ENCODE measurements at places on chromosomes 6 and 20. TPM values are rescaled to one million over a fixed set of nuclear protein-coding genes. Genes with fewer than 3 reads are reported as not detected.

DNA sequence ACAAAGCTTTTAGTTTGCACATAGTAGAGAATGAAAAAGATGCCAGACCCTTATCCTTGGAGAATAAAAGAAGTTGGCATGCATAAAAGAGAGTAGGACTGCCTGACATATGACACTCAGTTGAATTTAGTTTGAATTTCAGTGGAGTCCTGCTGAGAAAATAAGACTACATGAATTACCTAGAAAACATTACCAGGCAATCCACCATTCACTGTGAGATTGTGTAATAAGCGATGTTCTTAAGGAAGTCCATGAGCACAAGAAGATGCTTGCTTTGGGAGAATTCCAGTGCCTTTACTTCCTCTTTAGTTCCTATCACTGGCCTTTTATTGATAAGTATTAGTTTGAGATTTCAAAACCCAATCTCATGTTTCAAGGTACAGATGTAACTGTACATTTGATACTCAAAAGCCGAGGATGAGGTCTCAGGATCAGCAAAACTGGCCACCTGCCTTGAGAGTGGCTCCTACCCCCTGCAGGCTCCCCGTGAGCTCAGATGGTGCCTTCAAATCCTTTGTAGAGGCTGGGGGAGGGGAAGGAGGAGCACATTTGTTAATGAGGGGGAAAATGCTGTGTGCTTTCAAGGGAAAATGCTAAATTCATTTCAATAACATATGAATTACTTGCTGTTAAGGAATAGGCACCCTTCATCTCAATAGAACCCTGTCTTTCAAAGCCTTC, 11.2 kb upstream of the UNC93A start:
- no peak for DNase-seq

DNA sequence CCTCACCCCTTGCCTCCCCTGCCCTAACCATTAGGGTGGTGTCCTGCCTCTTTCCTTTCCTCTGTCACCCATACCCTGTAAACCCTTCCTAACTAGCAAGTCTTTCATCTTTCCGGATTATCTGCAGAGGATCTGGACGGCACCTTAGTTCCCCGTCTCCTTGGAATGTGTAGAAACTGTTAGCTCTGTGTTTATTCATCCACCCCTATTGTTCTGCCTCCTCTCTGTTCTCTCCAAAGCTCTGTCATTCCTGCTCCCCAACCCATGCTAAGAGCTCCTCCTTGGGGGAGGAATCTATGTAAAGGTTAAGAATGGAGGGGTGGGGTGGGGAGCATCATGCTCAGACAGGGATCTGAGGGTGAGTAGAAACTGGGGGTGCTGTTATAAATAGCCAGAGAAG, 39.4 kb upstream of the KCNK5 start:
- DNase-seq: no peak

STMN3 gene
- total RNA-seq: 20.2 TPM

ISM1 gene
- total RNA-seq: 3.3 TPM

FERMT1 gene
- total RNA-seq: 0.28 TPM

PGBD1 gene
- 5.4 TPM for total RNA-seq

DNA sequence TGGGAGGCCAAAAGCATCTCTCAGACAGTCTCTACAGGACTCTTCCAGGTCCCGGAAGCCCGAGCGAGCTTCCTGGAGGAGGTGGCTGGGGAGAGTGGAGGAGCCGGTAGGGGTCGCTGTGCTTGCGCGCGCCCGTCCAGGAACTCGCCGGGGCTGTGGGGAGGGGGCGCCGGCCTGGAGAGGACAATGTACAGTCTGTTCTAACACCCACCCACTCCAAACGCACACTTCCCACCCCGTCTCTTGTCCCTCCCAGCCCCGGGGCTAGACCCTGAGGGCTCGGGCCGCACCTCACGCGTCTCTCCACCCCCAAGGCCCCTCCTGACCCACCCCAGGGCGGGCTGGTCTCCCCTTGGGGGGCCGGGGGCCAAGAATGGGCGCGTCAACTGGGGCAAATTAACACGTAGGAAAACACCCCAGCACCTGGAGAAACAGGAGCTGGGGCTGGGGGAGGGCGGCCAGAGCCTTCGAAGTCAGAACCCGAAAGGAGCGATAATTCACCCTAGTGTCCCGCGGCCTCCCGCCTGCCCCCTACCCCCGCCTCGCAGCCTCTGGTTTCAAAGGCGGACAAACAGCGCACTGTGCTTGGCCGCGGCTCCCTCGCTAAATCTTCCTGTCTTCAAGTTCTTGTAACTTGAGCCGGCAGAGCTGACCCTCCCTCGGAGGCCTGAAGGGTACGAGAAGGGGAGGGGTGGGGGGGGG, 103.2 kb upstream of the FOXP4 start:
- DNase-seq: peak; percentile 90

FAM217A gene
- total RNA-seq: not detected

DNA sequence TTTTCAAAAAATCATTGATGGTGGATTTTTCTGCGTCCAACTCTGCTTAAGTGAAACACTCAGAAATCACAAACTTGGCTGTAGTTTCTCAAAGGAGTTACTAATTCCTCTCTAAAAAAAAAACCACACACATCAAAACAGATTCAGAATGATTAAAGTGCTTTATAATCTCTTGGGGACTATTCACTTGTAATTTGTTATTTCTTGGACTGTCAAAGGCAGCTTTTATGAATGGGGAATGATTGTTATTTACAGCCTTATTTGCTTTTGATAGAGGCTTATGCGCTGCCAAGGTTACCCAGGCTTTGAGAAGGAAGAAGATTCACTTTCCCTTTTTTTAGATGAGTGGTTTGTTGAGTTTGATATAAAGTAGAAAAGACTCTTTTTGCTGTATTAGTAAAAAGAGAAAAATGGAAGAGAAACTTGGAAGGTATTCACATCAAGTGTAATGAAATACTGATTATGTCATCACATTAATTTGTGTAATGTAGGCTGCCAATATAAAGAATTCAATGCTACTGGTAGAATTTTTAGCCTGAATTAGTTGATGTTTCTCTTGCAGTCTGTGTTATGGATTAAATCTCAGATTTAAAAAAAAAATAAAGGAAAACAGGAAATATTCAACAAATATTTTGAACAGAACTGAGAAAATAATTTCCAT, 381.0 kb upstream of the SASH1 start:
- DNase-seq: no peak

DNA sequence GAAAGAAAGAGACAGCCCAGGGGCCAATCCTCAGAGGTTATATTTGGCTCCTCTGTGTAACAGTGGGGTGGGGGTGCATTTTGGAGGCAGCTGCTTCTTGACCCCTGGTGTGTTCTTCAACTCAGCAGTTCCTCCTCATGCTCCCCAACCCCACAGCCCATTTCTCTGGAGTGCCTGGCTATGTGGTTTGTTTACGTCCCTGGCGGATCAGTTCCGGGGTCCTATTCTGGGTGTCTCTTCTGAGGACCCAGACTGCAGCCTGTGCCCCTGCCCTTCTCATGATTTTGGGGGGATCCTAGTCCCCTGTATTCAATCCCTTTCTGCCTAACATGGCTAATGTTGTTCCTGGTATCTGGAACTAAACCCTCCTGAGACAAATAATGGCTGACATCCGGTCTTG, 70.5 kb upstream of the SULF2 start:
- no peak for DNase-seq

TNNC2 gene
- not detected for total RNA-seq

GRCh38 chr6:103784117-103784516, 1075.6 kb downstream of the HACE1 start:
- no peak for DNase-seq

MMP24 gene
- 1.1 TPM for total RNA-seq

GRCh38 chr6:56490993-56491392, 151.7 kb downstream of the DST start:
- DNase-seq: no peak

GRCh38 chr20:20363434-20363798, 4.5 kb upstream of the INSM1 start:
- no peak for DNase-seq

C2 gene
- 15.7 TPM for total RNA-seq

SALL4 gene
- total RNA-seq: not detected

- DNase-seq: no peak
Observed at GRCh38 chr20:35866418-35867202, 87.7 kb downstream of the SCAND1 start.

DNA sequence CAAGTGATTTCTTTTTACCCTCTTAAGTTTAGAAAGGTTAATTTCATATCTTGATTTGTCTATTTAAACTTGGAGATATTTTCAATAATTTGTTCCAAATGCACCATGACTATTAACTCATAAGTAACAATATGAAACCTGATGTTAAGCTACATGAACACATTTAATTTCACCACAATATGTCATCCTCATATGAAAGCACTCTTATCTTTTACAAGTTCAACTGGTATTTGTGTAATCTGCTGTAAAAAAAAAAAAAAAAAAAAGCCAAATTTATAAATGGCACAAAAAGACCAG, 110.4 kb downstream of the HFE start:
- no peak for DNase-seq

C20orf202 gene
- not detected for total RNA-seq

- DNase-seq: no peak
Observed at GRCh38 chr20:50725724-50726005, 5.7 kb upstream of the PARD6B start.

GRCh38 chr6:150981095-150981494, 115.6 kb downstream of the MTHFD1L start:
- no peak for DNase-seq

GUCA1A gene
- not detected for total RNA-seq

- no peak for DNase-seq
Observed at GRCh38 chr6:101453221-101453620, 59.7 kb downstream of the GRIK2 start.

- no peak for DNase-seq
Observed at GRCh38 chr20:1389703-1390580, 2.9 kb downstream of the FKBP1A start.

FOXA2 gene
- total RNA-seq: not detected

RAMACL gene
- 1.4 TPM for total RNA-seq

- no peak for DNase-seq
Observed at GRCh38 chr6:5626727-5627426, 365.6 kb downstream of the FARS2 start.

DLK2 gene
- total RNA-seq: not detected

- no peak for DNase-seq
Observed at GRCh38 chr6:14721103-14721758, 524.6 kb upstream of the JARID2 start.

GRCh38 chr6:13946506-13946905, 21.8 kb downstream of the RNF182 start:
- DNase-seq: no peak

DNA sequence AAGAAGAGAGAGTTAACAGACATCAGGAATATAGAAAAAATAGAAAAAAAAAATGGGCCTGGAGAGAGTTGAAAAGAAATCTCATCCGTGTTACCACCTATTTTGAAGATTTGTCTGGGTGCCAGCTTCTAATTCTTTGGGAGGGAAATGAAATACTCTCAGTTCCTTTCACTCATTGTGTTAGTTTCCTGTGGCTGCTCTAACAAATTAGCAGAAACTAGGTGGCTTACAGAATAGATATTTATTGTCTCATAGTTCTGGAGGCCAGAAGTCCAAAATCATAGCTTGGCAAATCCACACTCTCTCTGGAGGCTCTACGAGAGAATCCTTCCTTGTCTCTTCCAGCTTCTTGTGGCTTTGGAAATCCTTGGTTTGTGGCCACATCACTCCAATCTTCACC, 225.1 kb upstream of the BTBD3 start:
- no peak for DNase-seq

CDC5L gene
- total RNA-seq: 18.0 TPM

DNA sequence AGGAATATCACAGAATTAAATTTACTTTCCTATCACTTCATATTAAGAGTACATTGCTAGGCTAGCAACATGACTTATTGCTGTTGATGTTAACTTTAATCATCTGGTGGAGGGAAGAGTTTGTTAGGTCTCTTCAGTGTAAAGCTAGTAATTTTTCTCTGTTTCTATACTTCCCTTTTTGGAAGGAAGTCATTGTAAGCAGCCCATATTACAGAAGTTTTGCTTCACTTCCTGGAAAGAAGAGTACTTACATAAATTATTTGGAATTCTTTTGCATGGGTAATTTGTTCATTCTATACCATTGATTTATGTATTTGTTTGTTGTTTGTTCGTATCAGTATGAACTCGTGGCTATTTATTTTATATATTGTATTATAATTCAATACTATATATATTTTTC, 405.2 kb downstream of the RFPL4B start:
- DNase-seq: no peak

- DNase-seq: no peak
Observed at GRCh38 chr6:132780770-132781371, 17.6 kb downstream of the SLC18B1 start.

GRCh38 chr20:20894753-20895152, 182.3 kb upstream of the RALGAPA2 start:
- no peak for DNase-seq

DNA sequence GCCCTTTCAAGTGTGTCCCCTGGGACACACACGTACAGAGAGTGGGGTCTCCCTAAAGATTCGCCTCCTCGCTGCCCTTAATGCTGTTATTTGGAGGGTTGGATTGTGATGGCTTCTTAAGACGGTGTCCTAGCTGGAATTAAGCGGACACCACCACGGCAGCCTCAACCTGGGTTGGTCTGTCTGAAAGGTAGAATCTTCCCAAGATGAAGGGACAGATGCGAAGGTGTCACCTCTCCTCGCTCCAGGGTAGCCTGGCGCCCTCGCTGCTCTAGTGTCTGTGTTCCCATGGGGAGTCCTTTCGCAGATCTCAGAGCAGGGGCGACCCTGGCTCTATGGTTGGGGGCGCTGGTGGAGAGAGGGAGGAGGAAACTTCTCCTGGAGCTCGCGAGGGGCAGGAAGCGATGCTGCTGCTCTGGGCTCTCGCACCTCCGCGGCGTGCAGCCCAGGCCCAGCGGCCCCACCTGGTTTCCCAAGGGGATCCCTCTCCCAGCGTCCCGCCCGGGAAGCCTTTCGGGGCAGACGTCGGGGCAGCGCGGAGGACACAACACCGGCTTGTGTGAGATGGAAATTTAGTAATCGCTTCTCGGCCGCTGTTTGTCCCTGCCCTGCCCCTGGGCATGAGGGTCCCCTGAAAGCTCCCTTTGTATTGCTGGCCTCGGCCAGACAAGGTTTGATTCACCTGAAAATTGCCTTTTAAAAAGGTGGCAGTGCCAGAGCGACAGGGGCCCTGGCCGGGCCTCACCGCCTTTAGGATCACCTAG, 1.7 kb downstream of the RSPO3 start:
- peak; percentile 65 for DNase-seq

GRCh38 chr6:106724848-106725247, 95.5 kb downstream of the QRSL1 start:
- no peak for DNase-seq

GRCh38 chr6:25629198-25629576, 22.8 kb upstream of the SCGN start:
- no peak for DNase-seq

- no peak for DNase-seq
Observed at GRCh38 chr6:125850361-125850760, 59.6 kb downstream of the NCOA7 start.

Measured in sigmoid colon (tissue), 7 donors.